ENCODE measurements at places on chromosomes 4 and X. TPM values are rescaled to one million over a fixed set of nuclear protein-coding genes. Genes with fewer than 3 reads are reported as not detected.
A peak's percentile ranks its signal among the peaks of the same experiment; 100 is the strongest.

ETDA gene
- total RNA-seq, result not detected

H2BW2 gene
- total RNA-seq, result not detected

DNA sequence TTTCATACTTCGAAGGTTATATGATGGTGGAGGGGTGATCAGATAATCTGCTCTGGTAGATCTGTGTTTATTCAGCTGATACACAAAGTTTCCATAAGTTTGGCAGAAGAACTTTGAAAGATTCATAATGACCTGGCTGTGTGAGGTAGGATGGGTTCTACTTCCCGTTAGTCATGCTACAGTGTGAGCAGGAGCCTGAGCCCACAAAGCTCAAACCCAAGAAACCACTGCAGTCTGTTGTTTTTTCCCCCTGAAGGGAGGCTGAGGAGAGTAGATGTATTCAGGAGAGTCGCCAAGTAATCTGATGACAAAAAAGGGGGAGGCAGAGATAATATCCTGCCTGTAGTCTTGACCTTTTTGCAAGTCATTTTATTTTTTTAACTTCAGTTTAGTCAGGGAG lies 52.8 kb upstream of the PPP3CA start:
- DNase-seq, result peak; percentile 6

- peak; percentile 86 for DNase-seq
Observed at GRCh38 chrX:46325312-46325877, 219.8 kb downstream of the ZNF674 start.

DNA sequence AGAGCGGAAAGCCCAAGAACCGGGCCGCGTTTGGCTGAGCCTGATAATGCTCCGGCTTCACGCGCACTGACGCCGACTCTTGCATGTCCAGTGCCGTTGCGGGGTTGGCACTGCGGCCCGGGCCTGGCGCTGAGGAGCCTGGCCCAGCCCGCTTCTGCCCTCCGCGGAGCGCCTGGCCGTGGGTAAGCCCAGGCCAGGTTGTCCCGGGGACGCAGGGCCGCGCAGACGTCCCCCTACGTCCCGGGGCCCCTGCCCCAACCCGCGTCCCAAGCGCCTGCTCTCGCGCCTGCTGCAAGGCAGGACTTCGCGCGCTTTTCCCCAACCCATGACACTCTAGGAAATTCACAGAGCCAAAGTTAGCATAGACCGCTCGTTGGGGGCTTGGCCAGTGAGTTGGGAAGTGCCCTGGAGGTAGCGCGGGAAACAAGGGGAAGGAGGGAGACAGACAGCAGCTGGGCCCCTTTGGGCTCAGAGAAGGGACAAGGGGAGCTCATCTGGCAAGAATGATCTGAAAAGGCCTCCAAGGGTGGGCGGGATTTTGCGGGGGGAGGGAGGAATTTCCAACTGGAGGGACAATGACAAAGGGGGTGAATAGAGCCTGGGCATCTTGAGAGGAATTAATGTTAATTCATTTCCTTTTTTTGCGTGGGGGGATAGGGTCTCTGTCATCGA lies 665 bp upstream of the LRPAP1 start:
- DNase-seq, result no peak

DNA sequence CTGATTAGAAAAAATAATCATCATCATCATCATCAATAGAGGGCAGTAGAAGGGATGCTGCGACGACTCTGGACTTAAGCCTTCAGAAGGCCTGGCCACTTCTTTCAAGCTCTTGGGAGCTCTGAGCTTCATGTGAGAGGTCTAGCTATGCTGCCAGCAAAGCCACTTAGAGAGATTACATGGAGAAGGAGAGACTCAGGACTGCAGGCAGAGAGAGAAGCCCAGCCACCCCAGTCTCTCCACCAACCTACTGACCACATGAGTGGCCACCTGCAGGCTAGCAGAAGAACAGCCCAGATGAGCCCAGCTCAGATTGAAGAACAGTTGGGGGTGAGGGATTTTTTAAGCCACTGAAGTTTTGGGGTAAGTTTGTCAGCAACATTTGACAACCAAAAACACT lies 17.1 kb upstream of the TMEM150C start:
- no peak for DNase-seq

- no peak for DNase-seq
Observed at GRCh38 chr4:139916041-139916440, 237.9 kb downstream of the MAML3 start.

DNA sequence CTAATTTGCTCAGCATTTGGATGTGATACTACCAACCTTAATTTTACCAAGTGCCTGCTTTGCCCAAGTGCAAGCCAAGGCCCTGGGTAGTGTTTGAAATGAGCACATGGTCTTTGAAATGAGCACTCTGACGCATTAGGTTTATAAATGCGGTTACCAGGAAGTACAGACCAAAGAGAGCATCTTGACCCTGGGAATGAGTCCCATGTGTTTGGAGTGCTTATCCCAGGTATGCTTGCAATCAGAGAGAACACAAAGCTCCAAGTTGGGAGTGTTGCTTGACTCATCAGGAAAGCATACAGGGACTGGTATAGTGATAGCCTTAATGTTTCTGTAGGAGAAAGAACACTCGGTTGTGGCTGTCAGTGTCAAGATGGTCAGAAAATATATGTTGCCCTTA lies 203.6 kb upstream of the MAMLD1 start:
- no peak for DNase-seq

GRCh38 chr4:156775813-156776212 lies 195.8 kb downstream of the PDGFC start:
- DNase-seq, result no peak

- no peak for DNase-seq
Observed at GRCh38 chr4:16705341-16705740, 193.1 kb downstream of the LDB2 start.

- DNase-seq, result no peak
Observed at GRCh38 chrX:39757971-39758370, 339.8 kb downstream of the BCOR start.
